ENCODE measurements at places on chromosomes 2 and 18. TPM values are rescaled to one million over a fixed set of nuclear protein-coding genes. Genes with fewer than 3 reads are reported as not detected.

- H3K4me3 ChIP-seq = no peak overlapping the region
- H3K36me3 ChIP-seq = no peaks in the 10 kb centered on the region
- H3K27ac ChIP-seq = no peak overlapping the region
- no peaks in the 10 kb centered on the region for H3K4me1 ChIP-seq
- no peaks in the 10 kb centered on the region for H3K27me3 ChIP-seq
Measured at GRCh38 chr2:216911008-216911407, 51.1 kb upstream of the TNP1 start.

DNA sequence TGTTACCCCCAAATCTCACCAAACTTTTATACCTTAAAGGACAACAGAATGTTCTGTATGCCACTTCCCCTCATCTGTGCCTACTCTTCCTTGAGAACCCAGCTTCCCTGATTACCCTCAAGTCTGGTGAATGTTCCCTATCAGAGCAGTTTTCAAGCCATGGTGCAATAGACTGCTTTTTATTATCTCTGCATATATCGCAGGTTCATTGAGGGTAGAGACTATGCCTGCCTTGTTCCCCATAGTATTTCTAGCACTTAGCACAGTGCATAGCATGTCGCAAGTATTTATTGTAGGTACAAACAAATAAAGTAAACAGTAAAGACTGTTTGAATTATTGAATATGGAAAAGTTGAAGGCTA, 146.6 kb downstream of the HAUS1 start:
- peak overlapping the region; percentile 31 for H3K27ac ChIP-seq
- no peak for DNase-seq
- peaks cover 4% of the 10 kb centered on the region for H3K36me3 ChIP-seq
- no peak overlapping the region for H3K4me3 ChIP-seq
- no peaks in the 10 kb centered on the region for H3K27me3 ChIP-seq
- H3K4me1 ChIP-seq = peaks cover 23% of the 10 kb centered on the region

GRCh38 chr2:152063325-152063924, 35.4 kb downstream of the CACNB4 start:
- H3K27me3 ChIP-seq = no peaks in the 10 kb centered on the region
- DNase-seq = no peak
- H3K4me1 ChIP-seq = peaks cover 15% of the 10 kb centered on the region
- H3K27ac ChIP-seq = no peak overlapping the region

DNA sequence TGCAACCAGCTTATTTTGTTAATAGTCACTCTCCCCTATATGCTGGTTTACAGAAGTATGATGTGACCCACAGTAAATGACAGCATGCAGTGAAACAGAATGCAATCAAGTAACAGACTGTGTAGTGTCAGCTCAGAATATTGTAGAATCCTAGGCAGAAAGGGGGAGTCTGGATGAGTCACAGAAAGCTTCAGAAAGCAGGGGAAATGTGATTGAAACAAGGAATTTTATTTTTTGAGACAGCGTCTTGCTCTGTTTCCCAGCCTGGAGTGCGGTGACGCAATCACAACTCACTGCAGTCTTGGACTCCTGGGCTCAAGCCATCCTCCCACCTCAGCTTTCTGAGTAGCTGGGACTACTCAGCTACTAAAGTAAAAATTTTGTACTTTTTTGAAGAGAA, 219.9 kb upstream of the FBXO11 start:
- no peaks in the 10 kb centered on the region for H3K27me3 ChIP-seq
- H3K36me3 ChIP-seq = no peaks in the 10 kb centered on the region
- H3K4me1 ChIP-seq = no peaks in the 10 kb centered on the region
- DNase-seq = no peak

DNA sequence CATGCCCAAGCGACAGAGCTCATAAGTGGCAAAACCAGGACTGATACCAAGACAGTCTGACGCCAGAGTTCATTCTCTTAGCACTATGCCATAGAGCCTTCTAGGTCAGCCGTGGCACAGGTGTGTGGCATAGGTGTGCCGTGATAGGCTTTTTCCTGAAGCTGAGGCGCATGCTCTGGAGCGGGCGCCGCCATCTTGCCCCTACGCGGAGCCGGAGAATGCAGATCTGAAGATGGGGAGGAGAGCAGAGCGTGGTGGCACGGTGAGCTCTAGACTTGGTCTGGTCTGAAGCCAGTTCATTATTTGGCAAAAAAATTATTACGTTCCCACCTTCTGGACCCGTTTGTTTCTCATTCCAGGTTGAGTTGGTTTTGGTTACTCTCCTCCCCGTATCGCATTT, 16.6 kb downstream of the MCFD2 start:
- H3K36me3 ChIP-seq = no peaks in the 10 kb centered on the region
- H3K27ac ChIP-seq = no peak overlapping the region
- DNase-seq = no peak
- no peaks in the 10 kb centered on the region for H3K4me1 ChIP-seq
- H3K27me3 ChIP-seq = no peaks in the 10 kb centered on the region

DNA sequence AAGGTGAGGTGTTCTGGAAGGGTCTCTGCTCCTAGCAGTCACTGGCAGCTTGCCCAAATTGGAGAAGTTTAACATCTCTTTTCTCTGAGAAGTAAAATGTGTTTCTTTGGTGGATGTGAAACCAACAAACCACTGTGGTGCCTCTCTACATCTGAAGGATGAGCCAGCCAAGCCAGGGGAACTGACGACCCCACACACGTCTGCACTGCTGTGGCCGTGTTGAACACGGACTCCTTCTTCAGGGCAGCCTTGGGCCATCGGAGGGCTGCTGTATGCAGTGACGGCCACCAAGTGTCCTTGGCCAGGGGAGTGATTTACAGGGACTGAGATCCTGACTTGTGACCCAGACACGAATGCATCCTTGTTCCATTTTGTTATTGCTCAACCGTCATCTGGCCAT, 207.8 kb downstream of the ACKR3 start:
- DNase-seq = no peak
- no peak overlapping the region for H3K4me3 ChIP-seq
- peaks cover 13% of the 10 kb centered on the region for H3K4me1 ChIP-seq
- no peak overlapping the region for H3K27ac ChIP-seq
- H3K36me3 ChIP-seq = no peaks in the 10 kb centered on the region

- H3K36me3 ChIP-seq = no peaks in the 10 kb centered on the region
- no peaks in the 10 kb centered on the region for H3K4me1 ChIP-seq
- DNase-seq = no peak
- H3K27ac ChIP-seq = no peak overlapping the region
Measured at GRCh38 chr2:205139822-205140463, 542.4 kb upstream of the NRP2 start.

- H3K27ac ChIP-seq = no peak overlapping the region
- no peak overlapping the region for H3K4me3 ChIP-seq
- peaks cover 6% of the 10 kb centered on the region for H3K4me1 ChIP-seq
- H3K27me3 ChIP-seq = no peaks in the 10 kb centered on the region
- DNase-seq = no peak
Measured at GRCh38 chr2:106892048-106892447, 6.1 kb upstream of the ST6GAL2 start.

DNA sequence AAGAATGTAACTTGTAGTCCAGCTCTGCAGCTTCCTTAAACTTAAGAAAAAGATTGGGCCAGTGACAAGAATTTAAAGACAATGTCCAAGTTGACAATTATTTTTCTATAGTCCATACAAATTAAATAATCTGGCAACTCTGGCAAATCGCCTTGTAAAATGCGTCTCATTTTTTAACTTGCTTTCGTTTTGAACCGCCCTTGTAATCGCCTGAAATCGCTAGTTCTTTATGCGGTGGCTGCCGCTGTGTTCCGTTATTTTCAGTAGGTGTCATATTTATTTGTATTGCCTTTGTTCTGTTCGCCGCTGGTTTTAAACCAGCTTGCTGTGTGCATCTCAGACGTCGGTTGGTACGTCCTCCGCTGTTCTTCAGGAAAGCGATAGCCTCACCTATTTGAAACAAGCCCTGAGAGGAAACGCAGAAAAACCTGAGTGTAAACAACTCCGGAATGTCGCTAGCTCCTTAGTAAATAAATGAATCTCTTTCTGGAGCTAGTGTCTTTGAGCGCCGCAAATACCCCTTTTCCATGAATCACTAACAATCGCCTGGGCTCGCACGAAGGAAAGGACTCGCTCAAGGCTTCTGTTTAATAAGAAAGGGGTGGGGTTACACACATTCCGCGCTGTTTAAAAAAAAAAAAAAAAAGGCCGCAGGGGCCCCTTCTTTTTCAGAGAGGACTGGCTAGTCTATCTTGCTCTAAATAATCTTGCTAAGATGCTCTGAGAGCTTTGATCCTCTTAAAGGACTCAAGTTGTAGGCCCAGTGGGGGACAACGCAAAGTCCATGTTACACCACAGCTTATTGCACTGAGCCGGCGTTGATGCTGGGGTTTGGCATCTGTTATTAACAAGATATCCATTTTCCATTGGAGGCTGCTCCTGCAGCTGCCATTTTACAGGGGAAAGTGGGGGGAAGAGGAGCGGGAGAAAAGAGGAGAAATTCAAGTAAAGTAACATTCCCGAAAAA, 3.0 kb downstream of the HOXD8 start:
- no peaks in the 10 kb centered on the region for H3K36me3 ChIP-seq
- H3K4me3 ChIP-seq = peak overlapping the region; percentile 9
- peak overlapping the region; percentile 83 for H3K27ac ChIP-seq

DNA sequence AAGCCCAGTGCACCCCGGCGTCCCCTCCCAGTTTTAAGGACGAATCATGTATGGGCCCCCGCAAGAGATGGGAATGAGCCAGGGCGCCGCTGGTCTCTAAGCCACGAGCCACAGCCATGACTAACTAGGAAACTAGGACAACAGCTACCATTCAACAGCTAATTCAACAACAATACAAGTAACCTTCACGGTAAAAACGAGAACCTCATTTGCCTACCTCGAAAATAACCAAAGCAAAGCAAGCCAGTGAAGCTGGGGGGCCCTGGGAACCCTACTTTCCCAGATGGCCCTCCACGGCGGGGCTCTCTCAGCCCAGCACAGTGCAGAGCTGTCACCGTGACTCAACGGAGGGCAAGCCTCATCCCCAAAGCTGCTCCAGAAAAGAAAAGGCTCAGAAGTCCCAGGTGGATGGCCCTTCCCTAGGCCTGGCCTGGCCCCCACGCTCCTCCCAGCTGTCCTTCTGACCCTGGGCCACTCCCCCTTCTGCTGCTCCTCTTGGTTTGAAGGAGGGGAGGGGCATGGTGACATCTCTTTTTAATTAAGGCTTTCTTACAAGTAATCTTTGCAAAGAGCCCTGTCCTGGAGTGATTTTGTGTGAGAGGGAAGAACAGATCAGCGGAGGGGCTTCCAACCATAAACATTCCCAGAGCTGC, 126.3 kb downstream of the HDAC4 start:
- DNase-seq = no peak
- H3K27me3 ChIP-seq = no peaks in the 10 kb centered on the region
- H3K4me1 ChIP-seq = peaks cover 60% of the 10 kb centered on the region
- no peaks in the 10 kb centered on the region for H3K36me3 ChIP-seq
- H3K27ac ChIP-seq = peak overlapping the region; percentile 77
- peak overlapping the region; percentile 8 for H3K4me3 ChIP-seq

Gene ALPI
- total RNA-seq = not detected

Gene CFAP210
- 0.49 TPM for total RNA-seq

Gene ALLC
- not detected for total RNA-seq

Gene FOXI3
- not detected for total RNA-seq
